Activated CD8-positive, alpha-beta memory T cell treated with anti-CD3 and anti-CD28 coated beads for 1 hour (primary cell): ENCODE measurements at places on chromosomes 2 and 18.
A peak's percentile ranks its signal among the peaks of the same experiment; 100 is the strongest.

DNA sequence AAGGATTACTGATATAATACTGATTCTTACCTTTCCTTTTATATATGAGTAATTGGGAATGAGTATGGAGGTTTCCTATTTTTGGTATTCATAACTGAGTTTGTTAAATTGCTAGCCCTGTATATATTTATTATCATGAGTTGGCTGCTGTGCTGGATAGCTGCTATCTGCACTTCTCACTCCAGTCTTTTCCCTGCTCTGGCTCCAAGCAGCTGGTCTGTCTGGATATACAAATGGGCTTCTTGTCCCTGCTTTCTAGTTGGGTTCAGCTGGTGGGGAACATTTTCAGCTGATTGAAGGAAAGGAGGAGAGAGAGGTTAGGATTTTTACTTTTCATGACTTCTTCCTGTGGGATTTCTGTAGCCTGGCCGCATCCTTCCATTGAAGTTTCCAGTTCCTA, 41.2 kb downstream of the AGFG1 start:
- DNase-seq = no peak

GRCh38 chr2:43343573-43344304, 117.3 kb upstream of the ZFP36L2 start:
- no peak for DNase-seq

- DNase-seq = no peak
Observed at GRCh38 chr2:9617749-9618148, 13.0 kb downstream of the YWHAQ start.

DNA sequence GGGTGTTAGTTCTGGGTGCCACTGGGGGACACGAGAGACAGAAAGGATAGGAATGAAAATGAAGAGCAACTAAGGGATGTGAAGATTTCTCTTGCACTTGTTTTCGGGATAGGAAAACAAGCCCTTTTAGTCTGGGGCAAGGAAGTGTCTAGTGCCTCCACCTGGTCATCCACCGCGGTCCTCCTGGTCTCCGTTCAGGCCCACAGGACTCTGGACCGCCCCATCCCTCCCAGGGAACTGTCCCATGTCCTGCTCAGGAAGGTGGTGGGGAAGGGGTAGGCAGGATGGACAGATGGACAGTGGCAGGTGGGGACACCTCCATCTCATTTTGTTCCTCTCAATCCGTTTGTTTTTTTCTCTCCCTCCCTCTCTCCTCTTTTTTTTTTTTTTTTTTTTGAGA, 45.9 kb downstream of the AGAP1 start:
- DNase-seq = no peak

DNA sequence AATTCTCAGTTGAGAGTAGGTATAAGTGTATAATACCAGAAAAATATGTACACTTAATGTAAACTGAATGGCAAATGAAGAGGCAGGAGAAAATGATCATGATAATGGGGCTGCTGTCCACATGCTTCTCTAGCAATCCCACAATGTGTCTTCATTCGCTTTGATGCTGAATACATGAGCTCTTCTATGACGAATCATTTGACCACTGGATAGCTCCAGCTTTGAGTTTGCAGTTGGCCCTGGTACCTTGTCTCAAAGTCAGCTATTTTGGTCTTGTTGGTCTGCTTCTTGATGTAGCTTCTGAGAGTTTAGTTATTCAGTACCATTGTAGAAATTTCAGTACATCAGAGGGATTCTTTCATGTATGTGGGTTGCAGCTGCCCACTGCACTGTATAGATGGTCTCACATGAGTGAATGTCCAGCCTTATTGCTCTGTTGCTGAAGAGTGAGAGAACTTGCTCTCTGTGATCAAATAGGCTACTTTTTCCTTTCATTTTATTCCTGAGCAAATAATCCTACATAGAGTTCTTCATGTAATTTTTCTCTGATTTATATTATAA, 105.1 kb downstream of the TTC27 start:
- DNase-seq = no peak

- no peak for DNase-seq
Observed at GRCh38 chr2:124836416-124836815, 811.3 kb downstream of the CNTNAP5 start.

DNA sequence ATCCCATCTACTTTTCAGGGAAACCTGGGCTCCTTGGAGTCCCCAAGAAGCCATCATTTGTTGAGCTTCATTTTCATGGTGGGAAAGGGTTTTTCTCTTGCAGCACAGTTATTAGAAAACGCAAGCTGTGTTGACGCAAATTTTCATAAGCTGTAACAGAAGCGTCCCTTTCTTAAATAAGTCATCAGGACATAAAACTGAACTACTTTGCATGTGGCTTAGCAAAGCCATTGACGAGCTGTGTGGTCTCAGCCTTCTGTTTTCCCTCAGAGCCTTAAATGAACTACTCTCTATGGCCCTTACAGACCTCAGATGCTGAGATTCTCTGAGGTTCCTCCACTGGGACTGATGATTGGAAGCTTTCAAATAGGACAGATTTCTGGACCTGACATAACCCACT, 85.1 kb downstream of the ARL4C start:
- no peak for DNase-seq

- DNase-seq = no peak
Observed at GRCh38 chr18:9530226-9531009, 55.1 kb downstream of the RALBP1 start.

DNA sequence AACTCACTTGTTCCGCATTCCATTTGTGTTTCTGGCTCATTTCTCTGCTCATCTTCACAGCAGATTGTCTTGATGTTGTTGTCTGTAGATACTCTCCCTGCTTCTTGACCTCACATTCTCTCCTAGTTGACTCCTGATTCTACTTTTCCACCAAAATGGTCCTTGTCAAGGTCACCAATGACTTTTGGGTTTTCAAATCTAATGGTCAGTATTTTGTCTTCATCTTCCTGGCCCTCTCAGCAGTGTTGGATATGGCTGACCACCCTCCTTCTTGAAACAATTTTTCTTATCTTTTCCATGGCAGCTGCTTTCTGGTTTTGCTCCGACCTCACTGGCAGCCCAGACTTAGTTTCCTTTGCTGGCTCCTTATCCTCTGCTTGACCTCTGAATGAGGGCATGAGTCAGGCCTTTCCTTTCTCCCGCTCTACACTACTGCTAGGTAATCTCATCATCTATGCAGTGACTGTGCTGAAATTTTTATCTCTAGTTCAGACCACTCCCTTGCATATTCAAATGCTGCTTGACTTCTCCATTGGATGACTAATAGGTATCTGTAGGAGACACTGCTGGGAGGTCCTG, 386.6 kb upstream of the SPRED2 start:
- no peak for DNase-seq

- DNase-seq = no peak
Observed at GRCh38 chr2:101608408-101609310, 88.8 kb upstream of the MAP4K4 start.

- no peak for DNase-seq
Observed at GRCh38 chr18:13513481-13513880, 212.9 kb downstream of the FAM210A start.

GRCh38 chr18:78992041-78993011, 12.7 kb downstream of the SALL3 start:
- DNase-seq = no peak

DNA sequence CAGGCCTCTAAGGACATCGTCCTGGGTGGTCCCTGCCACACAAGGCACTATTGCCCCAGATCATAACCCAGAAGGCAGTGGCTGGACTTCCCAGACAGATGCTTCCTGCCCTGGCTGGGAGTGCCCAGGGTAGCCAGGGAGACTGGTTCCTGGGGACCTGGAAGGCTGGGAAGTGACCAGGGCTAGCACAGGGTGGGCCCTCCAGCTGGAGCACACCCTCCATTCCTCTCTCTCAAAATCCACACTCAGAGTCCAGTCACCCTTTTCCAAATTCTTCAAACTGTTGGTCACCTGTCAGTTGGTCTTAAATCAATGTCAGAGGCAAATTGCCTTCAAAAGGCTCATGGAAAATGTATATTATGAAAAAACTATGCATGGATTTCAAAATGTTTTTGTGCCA, 11.6 kb upstream of the TUBB6 start:
- no peak for DNase-seq

- peak; percentile 34 for DNase-seq
Observed at GRCh38 chr2:113370478-113371091, 66.9 kb upstream of the ZNG1B start.

- no peak for DNase-seq
Observed at GRCh38 chr2:9225806-9226205, 19.2 kb downstream of the ASAP2 start.

- DNase-seq = no peak
Observed at GRCh38 chr18:76984193-76985155, 148.1 kb downstream of the MBP start.

DNA sequence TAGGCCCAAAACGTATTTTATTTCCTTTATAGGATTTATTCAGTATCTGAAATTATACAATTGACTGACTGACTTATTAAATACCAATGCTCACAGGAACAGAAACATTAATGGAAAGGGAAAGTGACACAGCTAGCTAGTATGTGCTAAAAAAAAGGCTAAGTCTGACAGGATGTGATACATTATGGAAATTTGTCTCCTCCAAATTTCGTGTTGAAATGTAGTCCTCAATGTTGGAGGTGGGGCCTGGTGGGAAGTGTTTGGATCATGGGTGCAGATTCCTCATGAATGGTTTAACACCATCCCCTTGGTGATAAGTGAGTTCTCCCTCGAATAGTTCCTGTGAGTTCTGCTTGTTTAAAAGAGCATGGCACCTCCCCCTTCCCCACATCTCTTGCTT, 70.6 kb upstream of the WDR75 start:
- no peak for DNase-seq
